ENCODE measurements at places on chromosomes 7 and 10.

GRCh38 chr10:103451831-103452505 is at the start of gene CALHM2:
TSS of gene CALHM2 (minus strand) at chr10:103452370. CDS start at chr10:103449941, 2,429 bp downstream.
- DNase-seq: peak; percentile 47

DNA sequence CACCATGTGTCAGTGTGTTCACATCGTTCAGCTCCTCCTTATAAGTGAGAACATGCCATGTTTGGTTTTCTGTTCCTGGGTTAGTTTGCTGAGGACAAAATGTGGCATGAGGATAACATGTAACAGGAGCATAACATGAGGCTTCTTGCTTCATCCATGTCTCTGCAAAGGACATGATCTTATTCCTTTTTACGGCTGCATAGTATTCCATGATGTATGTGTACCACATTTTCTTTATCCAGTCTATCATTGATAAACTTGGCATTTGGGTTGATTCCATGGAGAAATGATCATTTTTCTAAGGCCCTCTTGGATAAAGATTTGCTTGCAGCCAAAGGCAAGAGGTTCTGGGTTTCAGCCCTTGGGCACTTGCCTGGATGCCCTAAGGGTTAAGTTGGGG is 128.5 kb upstream of the ZEB1 start:
- no peak for DNase-seq

DNA sequence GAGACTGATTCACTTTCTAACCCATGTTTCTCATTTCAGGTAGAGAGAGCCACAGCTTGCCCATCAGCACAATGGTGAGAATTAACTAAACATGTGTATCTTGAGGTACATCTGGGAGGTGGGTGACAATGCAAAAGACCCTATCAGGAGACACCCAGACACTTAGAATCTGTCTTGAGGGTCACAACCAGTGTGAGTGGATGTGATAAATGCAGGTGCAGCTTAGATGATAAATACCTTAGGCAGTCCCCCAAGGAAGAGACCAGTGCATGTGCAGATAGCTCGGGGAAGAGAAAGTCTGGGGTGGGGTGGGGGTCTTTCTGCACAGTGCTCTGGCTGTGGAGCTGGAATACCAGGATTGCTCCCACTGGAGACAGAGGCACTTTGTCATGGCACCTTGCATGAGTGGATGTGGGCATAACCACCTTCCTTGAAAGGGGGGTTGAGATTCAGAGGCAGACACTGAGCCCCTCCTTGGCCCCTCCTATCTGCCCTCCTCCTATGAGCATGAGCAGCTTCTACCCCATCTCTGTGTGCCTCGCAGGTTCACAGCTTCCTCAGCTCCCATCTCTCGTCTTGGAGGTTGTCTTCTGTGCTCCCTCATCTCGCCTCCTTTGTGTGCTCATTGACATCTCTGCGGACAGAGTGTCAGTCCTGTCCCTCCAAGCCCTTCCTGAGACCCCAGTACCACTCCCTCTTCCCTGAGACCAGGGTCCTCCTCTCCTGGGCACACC is 349.8 kb downstream of the TCERG1L start:
- no peak for DNase-seq

DNA sequence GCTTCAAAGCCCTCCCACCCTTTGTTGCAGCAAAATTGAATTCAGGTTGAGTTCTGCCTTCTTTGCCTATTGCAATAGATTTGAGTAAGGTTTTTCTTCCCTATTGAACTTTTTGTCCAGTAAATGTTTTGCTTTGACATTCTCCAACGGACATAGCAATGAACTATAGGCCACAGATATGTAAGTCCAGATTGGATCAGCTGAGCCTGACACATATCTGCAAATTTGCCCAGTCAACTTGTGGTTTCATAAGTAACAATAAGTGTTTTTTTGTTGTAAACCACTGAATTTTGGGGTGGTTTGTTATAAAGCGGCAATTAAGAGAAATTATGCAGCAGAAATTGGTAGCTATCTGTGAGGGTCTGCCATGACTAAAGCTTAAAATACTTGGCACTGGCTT is 332.1 kb upstream of the SORCS1 start:
- no peak for DNase-seq

DNA sequence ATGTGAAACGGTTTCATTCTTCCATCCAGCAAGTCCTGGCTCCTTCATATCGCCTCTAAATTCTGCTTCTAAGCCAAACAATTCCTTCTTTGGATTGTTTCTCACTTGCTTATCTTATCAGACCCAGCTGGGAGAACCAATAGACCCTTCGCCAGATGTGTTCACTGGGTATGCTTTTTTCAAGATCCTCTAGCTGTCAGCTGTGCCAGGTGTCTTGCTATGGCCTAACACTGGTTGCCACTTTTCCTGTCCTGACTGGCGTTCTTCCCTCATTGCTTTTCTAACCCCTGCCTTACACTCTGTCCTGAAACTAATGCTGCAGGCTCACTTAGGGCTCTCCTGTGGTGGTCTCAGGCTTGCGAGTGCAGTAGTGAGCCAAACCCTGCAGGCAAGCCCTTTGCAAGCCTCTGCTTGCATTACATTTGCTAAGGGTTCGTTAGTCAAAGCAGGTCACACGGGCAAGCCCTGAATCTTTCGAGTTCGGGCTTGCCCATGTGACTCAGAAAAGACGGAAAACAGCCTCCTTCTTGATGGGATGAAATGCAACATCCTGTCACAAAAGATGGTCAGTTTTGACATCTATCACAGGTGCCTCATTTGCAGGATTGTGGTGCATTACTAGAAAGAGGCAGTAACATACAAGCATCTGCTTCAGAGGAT is 92.8 kb downstream of the VWC2 start:
- no peak for DNase-seq

DNA sequence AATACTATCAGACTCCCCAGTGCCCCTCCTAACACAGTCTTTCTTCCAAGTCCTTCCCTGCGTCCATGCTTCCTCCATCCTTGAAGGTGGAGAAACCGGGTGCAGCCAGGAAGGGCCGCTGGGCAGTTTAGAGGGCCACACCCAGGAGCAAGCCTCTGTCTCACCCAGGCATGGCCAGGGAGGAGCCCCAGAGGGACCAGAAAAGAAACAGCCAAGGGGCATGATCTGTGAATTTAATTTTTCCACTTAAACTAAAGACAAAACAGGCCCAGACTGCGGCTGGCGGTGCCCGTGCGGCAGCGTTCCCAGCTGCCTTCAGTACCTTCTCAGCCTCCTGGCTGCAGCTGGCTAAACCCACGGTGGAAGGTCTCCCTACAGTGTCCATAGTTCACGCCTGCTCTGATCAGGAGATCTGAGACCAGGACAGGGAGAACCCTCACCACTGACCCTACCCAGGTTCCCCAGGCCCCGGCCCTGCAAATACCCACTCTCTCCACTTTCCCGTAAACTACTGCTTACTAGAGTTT is 12.9 kb downstream of the UNCX start:
- no peak for DNase-seq

- DNase-seq: no peak
These were observed 153.3 kb downstream of the LRRC4 start for GRCh38 chr7:127877951-127878350.

All from Calu3 (cell line).